NCI-H146 (cell line): ENCODE measurements at places on chromosomes 5 and 9.

DNA sequence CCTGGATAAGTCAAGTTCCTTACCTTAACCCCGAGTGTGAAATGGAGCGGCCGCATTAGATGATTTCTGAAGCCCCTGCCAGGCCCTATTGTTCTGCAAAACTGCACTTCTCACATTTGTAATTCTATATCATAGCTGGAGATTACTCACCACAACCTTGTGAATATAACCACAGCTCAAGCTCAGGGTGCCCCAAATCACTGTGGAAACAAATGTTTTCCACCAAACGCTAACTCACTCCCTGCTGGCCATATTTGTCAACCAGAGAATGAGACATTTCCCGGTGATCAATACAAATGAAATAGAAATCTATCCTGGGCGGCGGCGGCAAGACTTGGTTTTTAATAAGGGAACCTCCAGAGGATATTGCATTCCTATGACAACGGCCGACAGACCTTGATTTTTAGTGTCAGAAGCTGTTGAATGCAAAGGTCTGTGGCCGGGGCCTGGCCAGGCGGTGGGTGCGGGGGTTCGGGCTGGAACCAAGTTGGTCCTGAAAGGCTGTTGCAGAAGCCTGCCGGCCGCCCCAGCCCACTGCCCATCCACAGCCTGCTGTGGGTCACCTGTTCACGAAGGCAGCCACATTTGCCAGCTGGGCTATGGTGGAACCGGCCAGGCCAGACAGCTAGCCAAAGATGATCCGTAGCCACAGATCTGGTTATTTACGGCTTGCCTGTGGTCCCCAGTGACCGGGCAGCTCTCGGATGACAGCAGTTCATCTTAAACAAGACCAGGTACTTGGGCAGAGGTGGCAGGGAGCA is 93.9 kb upstream of the LMX1B start:
- peak; percentile 26 for DNase-seq

DNA sequence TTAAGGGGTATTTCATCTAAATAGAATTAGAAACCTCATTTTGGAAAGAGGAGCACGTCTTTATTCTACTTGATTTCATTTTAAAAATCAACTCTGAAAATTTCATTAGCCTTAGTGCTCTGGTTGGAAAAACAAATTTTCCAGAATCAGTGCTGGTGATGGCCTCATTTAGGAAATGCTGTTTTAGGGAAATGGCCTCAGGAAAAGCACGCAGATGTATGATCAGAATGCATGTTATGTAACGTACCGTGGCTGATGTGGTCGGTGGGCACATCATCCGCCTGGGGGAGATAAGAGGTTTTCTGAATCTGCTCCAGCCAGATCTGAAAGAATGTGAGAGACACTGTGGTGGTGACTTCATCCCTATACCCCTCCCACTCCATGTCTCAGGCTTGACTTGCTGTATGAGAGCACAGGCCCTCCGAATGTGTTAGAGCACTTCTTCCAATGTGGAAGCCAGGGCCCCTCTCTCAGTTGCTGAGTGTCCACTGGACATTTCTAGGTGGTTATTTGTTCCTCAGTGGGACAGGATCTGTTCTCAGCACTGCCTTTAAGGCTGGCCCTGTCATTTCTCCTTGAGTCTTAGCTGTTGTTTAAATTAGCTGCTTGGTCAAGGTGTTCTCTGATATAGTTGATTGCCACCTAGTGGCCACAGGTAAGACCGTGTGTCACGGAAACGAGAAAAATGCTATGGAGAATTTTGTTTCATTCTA is 96.5 kb downstream of the ARHGAP26 start:
- peak; percentile 52 for DNase-seq

- DNase-seq = no peak
Measured at GRCh38 chr5:147699496-147700088, 82.9 kb downstream of the JAKMIP2 start.

DNA sequence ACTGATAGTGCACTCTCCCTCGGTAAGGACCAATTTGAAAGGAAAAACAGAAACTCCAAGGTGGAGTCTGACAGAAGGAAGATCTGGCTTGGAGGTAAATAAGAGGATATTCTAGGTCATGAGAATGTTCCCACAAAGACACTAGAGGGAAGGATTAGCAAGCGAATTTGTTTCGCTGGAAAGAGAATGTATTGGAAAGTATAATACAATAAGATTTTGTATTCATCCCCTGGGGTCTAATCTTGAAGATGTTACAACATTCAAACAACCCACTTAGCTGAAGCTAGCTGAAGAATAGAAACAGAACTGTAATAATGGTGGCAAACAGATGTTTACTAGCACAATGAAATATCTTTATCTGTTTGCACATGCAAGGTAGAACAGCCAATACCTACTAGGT is 158.7 kb downstream of the GNAQ start:
- DNase-seq = no peak
